Endothelial cell (in vitro differentiated cells): ENCODE measurements at places on chromosomes 11 and 22.

DNA sequence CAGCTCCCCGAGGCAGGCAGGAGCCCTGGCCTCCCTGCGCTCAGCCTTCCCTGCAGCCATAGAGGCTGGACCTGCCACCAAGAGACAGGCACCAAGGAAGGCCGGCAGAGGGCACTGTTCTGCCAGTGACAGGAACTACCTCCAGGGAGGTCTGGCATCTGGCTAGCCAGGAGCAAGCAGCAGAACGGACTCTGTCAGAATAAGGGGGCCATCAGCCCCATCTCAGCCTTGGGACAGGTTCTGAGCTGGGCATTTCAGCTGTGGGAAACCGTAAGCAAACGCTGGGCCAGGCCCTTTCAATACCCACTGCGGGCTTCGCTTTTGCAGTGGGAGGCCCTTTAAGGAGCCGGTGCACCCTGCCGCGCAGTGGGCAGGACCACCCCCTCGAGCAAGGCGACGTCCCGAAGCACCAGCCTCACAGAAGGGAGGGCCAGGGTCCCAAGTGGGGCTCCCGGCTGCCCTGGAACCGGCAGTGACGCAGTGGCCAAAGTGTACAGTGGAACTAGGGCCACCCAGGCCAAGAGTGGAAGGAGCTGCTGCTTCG lies 18.2 kb downstream of the IFT27 start:
- no peak overlapping the region for H3K27ac ChIP-seq
- peaks cover 2% of the 10 kb centered on the region for H3K27me3 ChIP-seq
- H3K4me3 ChIP-seq = no peak overlapping the region
- no peaks in the 10 kb centered on the region for H3K4me1 ChIP-seq
- H3K36me3 ChIP-seq = peaks cover 11% of the 10 kb centered on the region

GRCh38 chr22:46587061-46587460 lies 33.1 kb upstream of the GRAMD4 start:
- peaks cover 5% of the 10 kb centered on the region for H3K27me3 ChIP-seq
- DNase-seq = no peak
- H3K27ac ChIP-seq = peak overlapping the region; percentile 72
- H3K4me1 ChIP-seq = peaks cover 3% of the 10 kb centered on the region
- H3K36me3 ChIP-seq = no peaks in the 10 kb centered on the region

DNA sequence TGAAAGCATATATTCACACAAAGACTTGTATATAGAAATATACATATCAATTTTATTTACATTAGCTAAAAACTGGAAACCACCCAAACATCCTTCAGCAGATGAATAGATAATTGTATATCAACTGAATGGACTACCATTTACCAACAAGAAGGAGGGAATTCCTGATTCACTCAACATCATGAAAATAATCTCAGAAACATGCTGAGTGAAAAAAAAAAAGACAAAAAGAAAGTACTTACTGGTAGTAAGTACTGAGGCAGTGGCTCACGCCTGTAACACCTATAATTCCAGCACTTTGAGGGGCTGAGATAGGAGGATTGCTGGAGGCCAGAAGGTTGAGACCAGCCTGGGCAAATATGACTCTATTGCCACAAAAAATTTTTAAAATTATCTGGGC lies 7.4 kb upstream of the IPO7 start:
- peaks cover 1% of the 10 kb centered on the region for H3K27me3 ChIP-seq
- no peak overlapping the region for H3K27ac ChIP-seq
- no peaks in the 10 kb centered on the region for H3K4me1 ChIP-seq
- no peak overlapping the region for H3K4me3 ChIP-seq
- no peaks in the 10 kb centered on the region for H3K36me3 ChIP-seq

DNA sequence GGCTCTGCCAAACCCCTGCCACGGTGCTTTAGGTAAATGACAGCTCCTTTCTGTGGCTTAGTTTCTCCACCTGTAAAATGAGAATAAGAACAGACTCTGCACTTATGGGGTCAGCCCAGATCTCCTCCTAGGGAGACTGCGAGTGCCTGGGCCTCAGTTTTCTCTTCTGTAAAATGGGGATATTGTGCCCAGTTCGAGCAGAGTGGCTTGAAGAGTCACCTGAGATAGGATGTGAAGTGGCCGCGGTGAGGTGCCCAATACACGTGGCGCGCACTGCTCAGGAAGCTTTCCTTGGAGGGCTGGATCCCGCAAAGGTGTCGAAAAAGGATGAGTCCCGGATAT lies 473 bp upstream of the EMID1 start:
- H3K36me3 ChIP-seq = no peaks in the 10 kb centered on the region
- peak overlapping the region; percentile 76 for H3K4me3 ChIP-seq
- H3K27ac ChIP-seq = no peak overlapping the region
- no peak for DNase-seq

GRCh38 chr22:39718206-39718605 lies 147.7 kb downstream of the CACNA1I start:
- H3K27ac ChIP-seq = no peak overlapping the region
- no peak for DNase-seq
- H3K27me3 ChIP-seq = peaks cover 7% of the 10 kb centered on the region
- H3K4me1 ChIP-seq = peaks cover 4% of the 10 kb centered on the region
- H3K4me3 ChIP-seq = no peak overlapping the region

DNA sequence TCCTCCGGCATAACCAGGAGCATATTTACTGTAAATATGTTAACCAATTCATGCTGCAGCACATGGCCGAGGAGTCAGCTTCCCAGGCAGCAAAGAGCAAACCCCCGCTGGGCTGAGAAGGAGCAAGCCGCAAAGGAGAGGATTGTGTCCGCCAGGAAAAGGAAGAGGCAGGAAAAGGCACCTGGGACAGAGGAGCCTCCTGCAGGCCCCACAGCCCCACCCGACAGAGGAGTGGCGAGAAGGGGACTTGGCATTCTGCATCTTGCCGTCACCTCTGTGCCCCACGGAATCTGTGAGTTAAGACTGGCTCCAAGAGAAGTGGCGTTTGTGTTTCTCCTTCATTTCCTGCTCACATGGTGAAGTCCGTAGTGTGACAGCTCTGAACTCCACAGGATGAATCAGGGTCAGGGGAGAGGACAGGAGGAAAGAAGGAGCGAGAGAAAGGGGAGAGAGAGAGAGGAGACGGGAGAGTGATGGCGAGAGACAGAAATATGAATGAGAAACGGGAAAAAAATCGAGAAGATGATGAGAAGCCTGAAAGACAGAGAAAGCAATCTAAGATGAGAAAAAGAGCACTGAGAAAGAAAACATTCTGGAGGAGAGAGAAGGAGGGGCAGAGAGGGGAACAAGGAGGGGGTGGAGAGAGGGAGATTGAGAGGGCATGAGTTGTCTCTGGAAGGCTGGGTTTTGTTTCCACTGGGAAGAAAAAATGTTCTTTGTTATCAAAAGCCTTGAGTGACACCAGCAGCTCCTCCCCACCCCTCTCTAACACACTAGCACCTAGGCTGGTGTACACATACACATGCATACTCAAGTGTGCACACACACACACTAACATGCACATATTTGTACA lies 489.6 kb downstream of the MN1 start:
- H3K27me3 ChIP-seq = peaks cover 3% of the 10 kb centered on the region
- no peaks in the 10 kb centered on the region for H3K36me3 ChIP-seq
- peaks cover 10% of the 10 kb centered on the region for H3K4me1 ChIP-seq
- H3K4me3 ChIP-seq = no peak overlapping the region
- DNase-seq = no peak
- H3K27ac ChIP-seq = no peak overlapping the region

- DNase-seq = no peak
- no peaks in the 10 kb centered on the region for H3K4me1 ChIP-seq
- peaks cover 1% of the 10 kb centered on the region for H3K27me3 ChIP-seq
- H3K36me3 ChIP-seq = no peaks in the 10 kb centered on the region
- H3K4me3 ChIP-seq = no peak overlapping the region
Measured at GRCh38 chr22:39746600-39747262, 146.8 kb downstream of the ENTHD1 start.

DNA sequence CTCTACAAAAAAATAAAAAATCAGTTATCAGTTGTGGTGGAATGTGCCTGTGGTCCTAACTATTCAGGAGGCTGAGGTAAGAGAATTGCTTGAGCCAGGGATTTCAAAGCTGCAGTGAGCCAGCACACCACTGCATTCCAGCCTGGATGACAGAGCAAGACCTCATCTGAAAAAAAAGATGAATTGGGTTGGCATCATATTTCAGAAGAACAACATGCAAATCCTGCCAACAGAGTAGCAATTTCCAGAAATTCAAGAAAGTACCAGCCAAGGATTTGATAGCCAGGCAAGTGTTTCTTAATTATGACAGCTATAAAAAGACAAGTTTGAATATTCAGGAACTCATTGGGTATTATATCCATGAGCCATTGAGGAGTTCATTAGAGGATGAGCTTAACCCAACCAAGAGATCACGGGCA lies 75.2 kb downstream of the USP47 start:
- no peak overlapping the region for H3K27ac ChIP-seq
- no peaks in the 10 kb centered on the region for H3K27me3 ChIP-seq
- no peak overlapping the region for H3K4me3 ChIP-seq
- DNase-seq = no peak

DNA sequence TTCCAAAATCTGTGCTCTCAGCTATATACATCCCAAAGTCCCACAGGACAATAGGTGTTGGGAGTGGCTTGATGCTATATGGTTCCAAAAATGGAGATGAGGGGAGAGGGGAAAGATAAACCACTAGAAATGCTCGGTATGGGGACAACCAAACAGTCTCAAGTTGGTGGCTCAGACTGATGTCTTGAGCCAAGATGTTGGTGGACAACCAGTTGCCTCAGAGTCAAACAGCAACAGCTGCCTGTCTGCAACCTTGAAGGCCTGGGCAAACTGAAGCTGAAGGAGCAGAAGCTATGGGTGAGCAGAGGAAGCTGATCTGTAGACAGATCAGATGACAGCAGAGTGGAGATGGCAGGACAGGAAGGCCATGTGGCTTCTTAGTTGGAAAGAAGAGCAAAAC lies 4.0 kb downstream of the RRP8 start:
- peaks cover 12% of the 10 kb centered on the region for H3K4me1 ChIP-seq
- H3K27ac ChIP-seq = no peak overlapping the region
- H3K36me3 ChIP-seq = peaks cover 31% of the 10 kb centered on the region
- H3K4me3 ChIP-seq = peak overlapping the region; percentile 38

- no peak overlapping the region for H3K27ac ChIP-seq
- no peak overlapping the region for H3K4me3 ChIP-seq
- peaks cover 11% of the 10 kb centered on the region for H3K27me3 ChIP-seq
Measured at GRCh38 chr11:2704356-2704755, 4.6 kb upstream of the KCNQ1OT1 start.

- DNase-seq = no peak
- H3K27ac ChIP-seq = no peak overlapping the region
- H3K36me3 ChIP-seq = peaks cover 14% of the 10 kb centered on the region
- no peak overlapping the region for H3K4me3 ChIP-seq
Measured at GRCh38 chr22:46982635-46983034, 220.2 kb downstream of the TBC1D22A start.

DNA sequence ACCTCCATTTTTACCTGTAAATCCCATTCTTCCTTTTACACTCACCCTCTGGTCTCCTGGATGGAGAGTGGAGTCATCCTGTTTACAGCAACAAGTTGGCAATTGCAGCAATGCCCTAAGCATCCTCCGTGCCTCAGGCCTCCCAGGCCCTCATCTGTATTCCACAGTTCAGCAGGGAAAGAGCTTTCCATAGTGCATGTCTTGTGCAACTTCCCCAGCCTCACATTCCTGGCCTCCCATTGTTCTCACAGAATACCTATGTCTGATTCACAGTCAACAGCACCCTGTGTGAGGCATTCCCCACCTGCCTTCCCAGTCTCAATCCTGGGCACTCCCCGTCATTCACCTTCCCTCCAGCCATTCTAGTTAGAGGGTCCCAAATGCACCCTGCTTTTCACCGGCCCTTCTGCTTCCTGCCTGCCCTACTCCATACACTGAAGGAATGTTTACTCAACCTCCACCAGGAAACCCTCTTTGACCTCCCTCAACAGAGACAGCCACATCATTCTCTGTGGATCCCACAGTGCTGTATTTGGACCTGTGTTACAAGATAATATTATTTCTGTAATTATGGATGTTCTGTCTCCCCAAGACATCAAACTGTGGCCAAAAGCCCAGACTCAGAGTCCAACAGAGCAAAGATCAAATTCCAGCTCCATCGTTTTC lies 405.7 kb downstream of the BUD13 start:
- peak; percentile 35 for DNase-seq
- H3K36me3 ChIP-seq = no peaks in the 10 kb centered on the region
- peak overlapping the region; percentile 17 for H3K27ac ChIP-seq
- no peaks in the 10 kb centered on the region for H3K27me3 ChIP-seq

- no peaks in the 10 kb centered on the region for H3K27me3 ChIP-seq
- H3K4me3 ChIP-seq = no peak overlapping the region
- H3K4me1 ChIP-seq = peaks cover 3% of the 10 kb centered on the region
- DNase-seq = no peak
- H3K36me3 ChIP-seq = no peaks in the 10 kb centered on the region
Measured at GRCh38 chr11:108959105-108959761, 294.4 kb downstream of the DDX10 start.

DNA sequence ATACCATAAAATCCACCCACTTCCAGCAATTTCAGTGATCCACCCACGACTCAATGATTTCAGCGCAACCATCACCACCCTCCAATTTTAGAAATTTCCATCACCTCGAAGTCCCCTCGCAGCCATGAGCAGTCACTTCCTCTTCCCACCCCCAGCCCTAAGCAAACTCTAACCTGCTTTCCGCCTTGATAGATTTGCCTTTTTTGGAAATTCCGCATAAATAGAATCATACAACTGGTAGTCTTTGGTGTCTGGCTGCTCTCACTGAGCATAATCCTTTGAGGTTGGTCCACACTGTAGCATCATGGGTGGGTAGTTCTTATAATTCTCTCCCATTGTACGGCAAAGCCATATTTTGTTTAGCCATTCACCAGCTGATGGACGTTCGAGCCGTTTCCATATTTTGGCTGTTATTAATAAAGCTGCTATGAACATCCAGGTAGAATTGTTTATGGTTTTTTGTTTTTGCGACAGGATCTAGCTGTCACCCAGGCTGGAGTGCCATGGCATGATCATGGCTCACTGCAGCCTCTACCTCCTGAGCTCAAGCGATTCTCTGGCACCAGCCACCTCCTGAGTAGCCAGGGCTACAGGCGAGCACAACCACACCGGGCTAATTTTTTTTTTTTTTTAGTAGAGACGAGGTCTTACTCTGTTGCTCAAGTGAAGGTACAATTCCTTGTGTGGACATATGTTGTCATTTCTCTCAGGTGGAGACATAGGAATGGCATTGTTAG lies 16.0 kb downstream of the PIM3 start:
- H3K4me1 ChIP-seq = peaks cover 12% of the 10 kb centered on the region
- H3K36me3 ChIP-seq = peaks cover 4% of the 10 kb centered on the region
- DNase-seq = no peak
- peaks cover 8% of the 10 kb centered on the region for H3K27me3 ChIP-seq
- no peak overlapping the region for H3K27ac ChIP-seq

DNA sequence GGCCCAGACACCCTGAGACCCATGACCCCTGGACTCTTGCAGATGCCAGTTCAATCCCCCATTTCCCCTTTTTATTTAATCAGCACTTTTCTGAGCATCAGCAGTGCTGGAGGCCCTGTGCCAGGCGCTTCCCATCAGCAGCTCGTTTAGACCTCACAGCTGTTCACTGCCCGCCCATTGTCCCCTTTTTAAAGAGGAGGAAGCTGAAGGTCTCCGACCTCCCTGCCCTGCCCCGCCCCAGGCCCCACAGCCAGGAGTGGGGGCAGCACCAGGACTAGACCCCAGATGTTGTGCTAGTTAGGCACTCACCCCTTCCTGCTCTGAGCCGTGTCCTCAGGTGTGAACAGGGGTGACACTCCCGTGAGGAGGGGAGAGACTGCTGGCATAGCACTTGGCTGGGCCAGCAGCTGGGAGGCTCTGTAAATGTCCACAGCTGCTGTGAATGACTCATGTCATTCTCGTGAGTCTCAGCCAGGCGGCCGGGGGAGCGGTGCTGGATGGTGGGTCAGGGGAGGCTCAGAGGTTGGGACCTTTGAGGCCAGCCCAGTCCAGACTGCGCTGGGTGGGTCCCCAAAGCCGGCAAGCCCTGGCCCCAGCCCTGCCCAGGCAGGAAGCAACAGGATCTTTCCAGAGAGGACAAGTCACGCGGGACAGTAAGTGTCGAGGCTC lies 19.9 kb downstream of the EMID1 start:
- peak overlapping the region; percentile 57 for H3K27ac ChIP-seq
- no peaks in the 10 kb centered on the region for H3K4me1 ChIP-seq
- DNase-seq = no peak
- peaks cover 3% of the 10 kb centered on the region for H3K27me3 ChIP-seq
- H3K36me3 ChIP-seq = no peaks in the 10 kb centered on the region
